ENCODE measurements at places on chromosomes 1 and 21.

DNA sequence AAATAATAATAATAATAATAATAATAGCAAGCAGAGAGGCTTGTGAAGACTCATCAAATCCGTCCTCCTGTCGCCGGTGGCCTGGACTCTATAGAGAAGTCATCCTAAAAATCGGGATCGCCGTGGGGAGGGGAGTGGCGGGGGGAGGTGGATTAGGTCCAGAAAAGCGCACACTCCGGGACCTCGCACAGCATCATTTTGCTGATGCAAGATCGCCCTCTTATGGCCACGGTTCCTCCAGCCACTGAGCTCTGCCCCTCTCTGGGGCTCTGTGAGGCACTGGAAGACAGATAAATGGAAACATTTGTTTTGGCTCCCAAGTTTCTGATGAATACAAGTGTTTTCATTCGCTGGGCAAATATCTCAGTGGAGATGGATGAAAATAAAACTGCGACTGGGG, 612.0 kb downstream of the MATN1 start:
- peak; percentile 77 for DNase-seq

GRCh38 chr1:26542771-26543451, 13.3 kb downstream of the RPS6KA1 start:
- DNase-seq, result no peak

DNA sequence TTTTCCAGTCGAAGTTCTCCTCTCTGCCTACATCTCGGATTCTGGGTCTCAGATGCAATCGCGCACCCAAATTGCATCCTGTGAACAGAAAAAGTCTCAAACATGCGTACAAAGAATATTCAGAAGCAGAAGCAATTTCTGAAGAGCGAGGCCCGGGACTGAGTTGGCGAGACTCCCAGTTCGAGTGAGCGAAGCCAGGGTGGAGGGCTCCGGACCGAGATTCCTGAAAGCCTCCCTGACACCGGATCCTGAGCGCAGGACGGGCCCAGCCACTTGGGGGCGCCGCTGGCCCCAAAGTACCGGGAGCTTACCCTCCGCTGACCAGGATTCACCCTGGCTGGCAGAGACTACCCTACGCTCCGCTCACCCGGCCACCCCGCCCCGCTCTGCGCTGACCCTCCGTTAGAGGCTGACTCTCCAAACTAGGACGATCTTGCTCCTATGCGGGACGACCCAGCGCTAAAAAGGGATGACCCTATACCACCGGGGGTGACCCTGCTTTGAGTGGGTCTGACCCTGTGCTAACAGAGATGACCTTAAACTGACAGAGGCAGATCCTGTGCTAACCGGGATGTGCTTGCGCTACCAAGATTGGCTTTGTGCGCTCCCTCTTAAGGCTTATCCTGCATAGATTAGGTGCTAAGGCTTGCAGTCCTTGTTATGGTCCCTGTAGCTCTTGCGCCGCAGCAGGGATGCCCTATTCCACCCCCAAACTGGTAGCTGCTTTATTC, 12.1 kb downstream of the FOXD2 start:
- no peak for DNase-seq

DNA sequence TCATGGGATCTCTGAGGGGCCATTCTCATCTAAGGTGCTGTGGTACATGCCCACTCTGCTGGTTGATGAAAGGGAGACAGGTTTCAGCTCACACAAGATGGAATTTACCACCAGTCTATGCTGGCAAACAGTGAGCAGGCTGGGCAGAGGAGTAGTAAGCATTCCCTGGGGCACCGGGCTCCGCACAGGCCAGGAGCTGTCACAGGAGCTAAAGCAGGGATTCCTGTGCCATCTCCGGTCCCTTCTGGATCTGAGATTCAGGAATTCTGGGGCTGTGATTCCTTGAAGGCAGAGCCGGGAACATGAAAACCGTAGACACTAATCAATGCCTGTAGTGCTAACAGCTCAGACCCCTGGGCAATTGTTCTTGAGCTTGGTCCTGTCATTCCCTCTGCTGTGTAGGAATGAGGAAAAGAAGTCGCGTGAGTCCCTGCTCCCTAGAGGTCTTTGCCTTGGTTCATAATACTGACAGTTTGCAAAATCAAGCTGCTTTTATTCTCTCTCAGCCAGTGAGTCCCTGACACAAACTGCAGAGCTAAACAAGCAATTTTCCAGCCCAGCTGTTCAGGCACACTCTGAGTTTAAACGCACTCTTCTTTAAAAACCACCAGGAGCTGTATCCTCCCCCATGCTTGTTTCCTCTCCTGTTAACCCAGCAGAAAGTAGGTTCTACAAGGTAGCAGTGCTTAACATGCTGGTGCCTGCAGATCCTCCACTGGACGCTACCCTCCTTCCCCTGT, 52.5 kb downstream of the MDM4 start:
- no peak for DNase-seq

DNA sequence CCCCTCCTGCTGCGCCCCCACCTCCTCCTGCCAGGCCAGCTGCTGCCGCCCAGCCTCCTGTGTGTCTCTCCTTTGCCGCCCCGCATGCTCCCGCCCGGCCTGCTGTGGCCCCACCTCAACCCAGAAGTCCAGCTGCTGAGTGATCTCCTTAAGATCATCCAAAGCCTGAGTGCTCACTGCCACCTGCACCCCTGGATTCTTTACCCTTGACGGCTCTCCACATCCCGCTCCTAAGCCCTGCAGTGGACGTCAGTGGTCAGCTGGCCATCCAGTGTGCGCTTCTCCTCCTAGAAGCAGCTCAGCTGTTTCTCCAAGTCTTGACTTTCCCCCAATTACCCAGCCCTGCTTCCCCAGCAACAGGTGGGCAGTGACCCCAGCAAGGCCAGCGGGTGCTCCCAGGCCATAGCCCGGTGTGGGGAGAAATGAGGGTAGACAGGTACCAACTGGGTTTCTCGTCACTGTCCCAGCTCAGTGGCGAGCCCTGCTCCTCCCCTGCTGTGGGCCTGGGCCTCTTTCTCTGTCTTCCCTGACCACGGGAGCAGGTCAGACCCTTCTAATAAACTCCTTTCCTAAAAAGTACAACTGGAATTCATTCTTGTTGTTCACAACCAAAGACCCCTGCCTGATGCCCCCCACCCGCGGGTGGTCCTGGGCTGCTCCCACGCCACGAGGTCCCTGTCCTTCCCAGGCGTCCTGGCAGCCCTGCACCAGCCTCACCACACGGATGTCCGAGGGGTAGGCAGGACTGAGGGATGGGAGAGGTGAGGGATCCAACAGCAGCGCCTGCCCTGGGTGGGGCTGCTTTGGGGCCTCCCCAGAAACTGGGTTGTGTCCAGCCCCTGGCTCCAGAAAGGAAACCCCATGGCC, 1.4 kb downstream of the KRTAP10-7 start:
- DNase-seq, result peak; percentile 43

DNA sequence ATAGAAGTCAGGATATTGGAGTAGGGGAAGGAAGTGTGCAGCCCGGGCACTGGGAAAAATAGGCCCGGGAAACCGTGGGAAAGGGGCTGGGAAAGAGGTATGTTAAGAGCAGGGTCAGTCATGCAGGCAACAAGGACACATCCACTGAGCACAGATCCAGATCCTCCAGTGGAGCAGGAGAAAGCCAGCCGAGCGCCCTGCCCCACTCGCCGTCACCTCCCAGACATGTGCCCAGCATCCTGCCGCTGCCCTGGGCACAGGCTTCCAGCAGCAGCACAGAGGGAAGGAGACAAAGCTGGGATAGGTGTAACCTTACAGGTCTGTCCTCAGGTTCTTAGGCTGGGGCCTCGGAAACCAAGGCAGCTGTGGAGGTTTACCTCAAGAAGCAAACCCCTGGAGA, 64.2 kb downstream of the FAM163A start:
- DNase-seq, result no peak

DNA sequence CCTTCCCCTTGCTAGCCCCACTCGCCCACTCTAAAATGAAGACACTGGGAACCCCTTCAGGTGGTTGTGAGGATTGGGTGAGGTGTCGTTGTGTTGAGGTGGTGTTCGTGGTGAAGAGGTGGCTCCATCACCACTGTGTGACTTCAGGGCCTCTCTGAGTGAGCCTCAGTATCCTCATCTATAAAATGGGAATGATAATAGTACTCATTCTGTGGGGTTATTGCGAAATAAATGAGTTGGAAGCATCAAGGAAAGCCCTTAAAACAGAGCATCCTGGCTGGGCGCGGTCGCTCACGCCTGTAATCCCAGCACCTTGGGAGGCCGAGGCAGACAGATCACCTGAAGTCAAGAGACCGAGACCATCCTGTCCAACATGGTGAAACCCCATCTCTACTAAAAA, 6.7 kb upstream of the MARCKSL1 start:
- no peak for DNase-seq

- no peak for DNase-seq
Observed at GRCh38 chr1:116270316-116271057, 102.6 kb upstream of the ATP1A1 start.

GRCh38 chr1:201619513-201619912, 80.6 kb downstream of the NAV1 start:
- no peak for DNase-seq

DNA sequence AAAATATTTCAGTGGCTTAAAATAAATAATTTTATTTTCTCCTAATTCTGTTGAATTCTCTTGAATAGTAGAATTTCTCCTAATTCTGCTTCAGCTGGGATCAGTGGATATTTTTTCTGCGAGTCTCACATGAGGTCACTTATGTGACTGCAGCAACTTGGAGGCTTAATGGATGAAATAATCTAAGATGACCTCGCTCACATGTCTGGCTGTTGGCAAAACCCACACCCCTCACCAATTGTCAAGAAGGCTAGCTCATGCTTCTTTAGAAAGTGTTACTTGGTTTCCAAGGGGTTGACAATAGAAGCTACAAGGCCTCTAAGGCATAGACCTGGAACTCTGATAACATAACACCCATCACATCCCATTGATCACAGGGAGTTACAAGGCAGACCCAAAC, 156.9 kb upstream of the DPYD start:
- DNase-seq, result no peak

DNA sequence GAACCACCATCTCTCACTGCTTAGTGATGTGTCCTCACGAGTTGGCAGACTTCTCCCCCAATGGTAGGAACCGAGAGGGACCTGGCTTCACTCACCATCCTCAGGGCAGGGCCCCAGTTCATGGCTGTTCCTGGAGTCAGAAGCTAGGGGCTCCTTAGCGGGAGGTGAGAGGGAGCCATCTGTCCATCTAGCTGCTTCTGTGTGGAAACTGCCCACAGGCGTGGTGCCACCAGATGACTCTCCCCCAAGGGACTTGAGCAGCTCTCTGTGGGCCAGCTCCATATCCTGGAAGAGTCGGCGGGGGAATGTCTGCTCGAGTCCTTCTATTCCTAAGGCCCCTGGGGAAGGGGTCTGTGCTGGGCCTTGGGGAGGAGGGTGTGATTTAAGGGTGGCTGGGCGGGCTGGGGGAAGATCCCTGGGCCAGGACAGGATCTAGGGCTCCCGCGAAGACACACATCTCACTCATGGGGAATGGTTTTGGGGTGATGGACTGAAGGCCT, 16.3 kb downstream of the LRRC71 start:
- no peak for DNase-seq

- no peak for DNase-seq
Observed at GRCh38 chr1:94542088-94542870, 720 bp upstream of the F3 start.

GRCh38 chr1:156388174-156389137, 19.4 kb downstream of the RHBG start:
- DNase-seq, result no peak

DNA sequence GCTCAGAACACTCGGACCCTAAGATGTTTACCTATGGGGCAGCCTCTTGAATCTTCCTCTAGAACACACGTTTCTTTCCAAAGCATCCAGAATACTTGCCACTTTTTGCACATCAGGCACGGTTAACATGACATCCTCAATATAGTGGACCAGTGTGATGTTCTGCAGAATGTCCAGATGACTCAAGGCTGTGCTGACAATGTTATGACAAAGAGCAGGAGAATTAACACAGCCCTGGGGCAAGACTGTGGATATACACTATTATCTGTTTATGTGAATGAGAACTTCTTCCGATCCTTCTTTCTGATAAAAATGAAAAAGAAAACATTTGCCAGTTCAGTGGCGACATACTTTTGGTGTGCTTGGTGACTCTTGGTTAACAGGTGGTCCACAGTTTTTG, 154.3 kb downstream of the PDE4B start:
- no peak for DNase-seq

- DNase-seq, result no peak
Observed at GRCh38 chr1:232725305-232726047, 79.7 kb upstream of the MAP10 start.

- no peak for DNase-seq
Observed at GRCh38 chr1:245448975-245449431, 294.2 kb downstream of the KIF26B start.

GRCh38 chr1:93042187-93043056, 36.7 kb upstream of the MTF2 start:
- no peak for DNase-seq

GRCh38 chr1:198605406-198605805, 33.4 kb upstream of the PTPRC start:
- DNase-seq, result no peak

All from H1 (cell line).